ENCODE measurements at places on chromosomes 7 and 10. TPM values are rescaled to one million over a fixed set of nuclear protein-coding genes. Genes with fewer than 3 reads are reported as not detected.

The FBXL13 gene
- polyA plus RNA-seq, result 0.08 TPM

The ZSCAN25 gene
- 4.4 TPM for polyA plus RNA-seq

The CCL24 gene
- not detected for polyA plus RNA-seq

The WNT8B gene
- polyA plus RNA-seq, result not detected

The MYH16 gene
- 0.04 TPM for polyA plus RNA-seq

The DUSP5 gene
- 33.8 TPM for polyA plus RNA-seq

The IGF2BP3 gene
- polyA plus RNA-seq, result 3.5 TPM

The PDGFA gene
- polyA plus RNA-seq, result 6.1 TPM

The TRPV5 gene
- polyA plus RNA-seq, result not detected

The MMD2 gene
- not detected for polyA plus RNA-seq

The GPC2 gene
- 2.2 TPM for polyA plus RNA-seq

The BTBD16 gene
- 0.20 TPM for polyA plus RNA-seq

The H2BK1 gene
- not detected for polyA plus RNA-seq

The HOXA7 gene
- polyA plus RNA-seq, result 1.5 TPM

The CYP2C19 gene
- polyA plus RNA-seq, result 3.0 TPM

The MNX1 gene
- 0.06 TPM for polyA plus RNA-seq

The SP8 gene
- not detected for polyA plus RNA-seq

The ABCC2 gene
- 0.20 TPM for polyA plus RNA-seq

The CYP3A4 gene
- polyA plus RNA-seq, result 0.20 TPM

The SCIN gene
- polyA plus RNA-seq, result 22.3 TPM

The ENO4 gene
- 0.04 TPM for polyA plus RNA-seq

The NME8 gene
- not detected for polyA plus RNA-seq

The C10orf67 gene
- polyA plus RNA-seq, result 0.08 TPM

The TAS2R39 gene
- polyA plus RNA-seq, result not detected

The CFAP58 gene
- 0.14 TPM for polyA plus RNA-seq

The HNRNPA2B1 gene
- 461 TPM for polyA plus RNA-seq

The HOXA1 gene
- polyA plus RNA-seq, result 2.1 TPM

The EBLN1 gene
- polyA plus RNA-seq, result not detected

The IL15RA gene
- polyA plus RNA-seq, result 2.5 TPM

The LGI1 gene
- polyA plus RNA-seq, result 1.0 TPM

The PLEKHA1 gene
- polyA plus RNA-seq, result 19.8 TPM

The SEPTIN7 gene
- polyA plus RNA-seq, result 116 TPM

The ABLIM1 gene
- polyA plus RNA-seq, result 121 TPM

The UTF1 gene
- not detected for polyA plus RNA-seq

The LRCH4 gene
- polyA plus RNA-seq, result 73.4 TPM

The OR2A5 gene
- polyA plus RNA-seq, result not detected

The SRRT gene
- polyA plus RNA-seq, result 105 TPM

The FOXP2 gene
- 2.1 TPM for polyA plus RNA-seq

The FLNC gene
- polyA plus RNA-seq, result 7.7 TPM

The MYL10 gene
- polyA plus RNA-seq, result not detected

The MYL7 gene
- polyA plus RNA-seq, result 0.53 TPM

The ADCYAP1R1 gene
- 0.12 TPM for polyA plus RNA-seq

The OR6V1 gene
- polyA plus RNA-seq, result not detected

The GIMAP8 gene
- polyA plus RNA-seq, result 1.9 TPM

The LUC7L2 gene
- 31.8 TPM for polyA plus RNA-seq

The C10orf62 gene
- 0.10 TPM for polyA plus RNA-seq

The ZC3HAV1L gene
- polyA plus RNA-seq, result 0.92 TPM

The SPDYE1 gene
- not detected for polyA plus RNA-seq

The PRSS37 gene
- polyA plus RNA-seq, result not detected

The CRYGN gene
- not detected for polyA plus RNA-seq

The ZNF853 gene
- 0.35 TPM for polyA plus RNA-seq

The ANKRD30A gene
- not detected for polyA plus RNA-seq
